ENCODE measurements at places on chromosomes 13 and 19.

DNA sequence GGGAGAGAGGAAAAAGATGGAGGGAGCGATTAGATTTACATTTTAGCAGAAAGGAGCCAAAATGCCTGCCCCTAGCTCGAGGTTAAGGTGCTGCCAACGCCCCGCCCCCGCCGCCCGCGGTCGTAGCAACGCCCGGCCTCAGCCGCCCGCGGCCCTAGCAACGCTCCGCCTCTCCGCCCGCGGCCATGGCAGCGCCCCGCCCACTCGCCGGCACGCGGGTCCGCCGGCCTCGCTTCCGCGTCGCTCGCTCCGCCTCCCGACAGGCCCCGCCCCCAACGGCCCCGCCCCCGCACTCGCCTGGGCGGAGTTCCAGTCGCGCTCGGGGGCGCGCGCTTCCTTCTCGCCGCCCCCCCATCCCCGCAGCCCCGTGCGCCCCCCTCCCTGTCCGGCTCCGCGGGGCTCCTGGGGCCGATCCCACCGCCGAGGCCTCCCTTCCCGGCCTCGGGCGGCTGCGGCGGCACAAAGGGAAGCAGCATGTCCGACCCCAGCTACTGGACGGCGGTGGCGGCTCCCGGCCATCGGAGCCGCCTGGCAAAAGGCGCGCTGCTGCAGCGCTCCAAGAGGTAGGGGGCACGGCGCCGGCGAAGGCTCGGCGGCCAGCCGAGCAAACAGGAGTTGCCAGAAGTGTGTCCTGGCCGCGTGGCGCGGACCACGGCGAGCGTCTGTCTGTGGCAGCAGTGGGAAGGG is 20.3 kb downstream of the MAST3 start:
- peak; percentile 87 for DNase-seq

GRCh38 chr19:53991224-53992113 is at the start of gene CACNG6:
TSS of gene CACNG6 (plus strand) at chr19:53991637. CDS start at chr19:53992878, 1,241 bp downstream.
- no peak for DNase-seq

GRCh38 chr19:590396-590745 is 690 bp downstream of the HCN2 start:
- no peak for DNase-seq

GRCh38 chr13:97308735-97309429 is 86.7 kb downstream of the MBNL2 start:
- no peak for DNase-seq

DNA sequence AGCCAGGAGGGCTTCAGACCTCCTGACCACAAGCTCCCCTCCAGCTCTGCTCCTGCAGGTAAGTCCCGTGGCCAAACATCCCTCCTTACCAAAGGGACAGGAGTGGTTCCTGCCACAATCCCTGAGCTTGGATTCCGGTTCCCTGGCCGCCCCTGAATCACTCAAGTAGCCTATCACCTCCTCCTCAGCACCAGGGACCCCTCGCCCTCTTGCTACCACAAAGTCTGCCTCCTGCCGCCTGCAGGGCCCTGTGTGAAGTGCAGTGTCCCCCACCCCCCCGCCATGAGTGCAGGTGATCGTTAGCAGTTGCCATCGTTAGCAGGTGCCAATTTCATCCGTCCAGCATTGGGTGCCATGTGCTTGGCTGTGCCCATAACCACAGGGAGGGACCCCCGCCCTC is 40.8 kb upstream of the RANBP3 start:
- no peak for DNase-seq

GRCh38 chr13:49297338-49297737 is 49.6 kb downstream of the CDADC1 start:
- no peak for DNase-seq

DNA sequence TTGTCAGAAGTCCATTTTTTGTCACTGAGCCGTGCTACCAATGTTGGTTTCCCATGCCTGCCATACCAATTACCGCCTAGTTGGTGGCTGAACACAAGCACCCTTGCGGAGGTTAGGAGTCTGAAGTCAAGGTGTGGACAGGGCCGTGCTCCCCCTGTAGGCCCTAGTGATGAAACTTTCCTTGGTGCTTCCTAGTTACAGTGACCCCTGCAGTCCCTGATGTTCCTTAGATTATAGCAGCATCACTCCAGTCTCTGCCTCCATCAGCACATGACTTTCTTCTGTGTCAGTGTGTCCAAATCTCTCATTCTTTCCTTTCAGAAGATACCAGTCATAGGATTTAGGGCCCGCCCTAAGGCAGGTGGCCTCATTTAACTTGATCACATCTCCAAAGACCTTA is 99.0 kb downstream of the MYO16 start:
- DNase-seq, result no peak

DNA sequence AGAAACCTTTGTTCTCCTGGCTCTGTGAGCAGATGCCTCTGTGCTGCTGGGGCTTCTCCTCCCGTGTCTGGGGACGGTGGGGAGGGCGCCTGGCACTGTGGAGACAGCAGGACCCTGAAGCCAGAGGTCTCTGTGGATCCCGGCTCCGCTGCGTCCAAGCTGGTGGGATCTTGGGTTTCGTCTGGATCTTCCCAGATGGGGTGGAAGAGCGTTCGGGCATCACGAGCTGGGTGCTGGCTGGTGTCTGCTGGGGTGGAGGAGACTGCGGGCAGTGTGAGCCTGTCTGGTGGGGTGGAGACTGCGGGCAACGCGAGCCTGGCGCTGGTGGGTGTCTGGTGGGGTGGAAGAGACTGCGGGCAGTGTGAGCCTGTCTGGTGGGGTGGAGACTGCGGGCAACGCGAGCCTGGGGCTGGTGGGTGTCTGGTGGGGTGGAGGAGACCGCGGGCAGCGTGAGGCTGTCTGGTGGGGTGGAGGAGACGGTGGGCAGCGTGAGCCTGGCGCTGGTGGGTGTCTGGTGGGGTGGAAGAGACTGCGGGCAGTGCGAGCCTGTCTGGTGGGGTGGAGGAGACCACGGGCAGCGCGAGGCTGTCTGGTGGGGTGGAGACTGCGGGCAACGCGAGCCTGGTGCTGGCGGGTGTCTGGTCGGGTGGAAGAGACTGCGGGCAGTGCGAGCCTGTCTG is 5.6 kb downstream of the TEX29 start:
- no peak for DNase-seq

DNA sequence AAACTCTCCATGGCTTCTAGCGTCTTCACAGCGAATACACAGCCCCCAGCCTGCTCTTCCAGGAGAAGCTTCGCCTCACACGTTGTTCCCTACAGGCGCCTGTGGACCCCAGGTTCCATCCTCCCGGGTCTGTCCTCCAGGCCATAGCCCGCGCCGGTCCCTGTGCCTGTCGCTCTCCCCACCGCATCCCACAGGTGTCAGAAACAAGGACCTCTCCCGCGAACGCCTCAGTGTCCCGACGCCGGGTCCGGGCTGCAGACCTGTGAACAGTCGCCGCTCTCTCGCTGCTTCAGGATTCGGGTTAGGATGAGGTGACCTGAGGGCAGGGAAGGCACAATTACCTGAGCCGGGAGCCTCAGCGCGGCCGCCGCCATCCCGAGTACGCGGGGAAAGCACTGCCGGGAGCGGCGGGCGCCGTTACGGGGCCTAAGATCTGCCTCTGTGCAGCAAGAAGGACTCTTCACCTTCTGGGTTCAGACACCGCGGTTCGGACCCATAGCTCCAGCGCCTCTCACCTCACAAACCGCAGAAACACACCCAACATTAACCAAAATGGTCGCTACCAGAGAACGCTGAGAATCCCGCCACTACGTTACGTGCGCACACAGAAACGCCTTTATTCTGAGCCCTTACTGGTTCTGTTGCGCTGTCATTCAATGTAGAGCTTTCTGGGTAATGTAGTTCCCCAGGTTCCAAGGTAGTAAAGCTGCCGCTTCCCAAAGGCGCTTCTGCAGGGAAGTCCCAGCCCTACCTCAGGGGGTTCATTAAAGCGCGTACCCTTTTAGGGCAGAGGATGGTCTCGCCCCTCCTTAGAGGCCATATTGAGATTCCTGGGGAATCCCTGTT is at the start of gene ZNF418:
Gene ZNF418, minus strand, starts transcription at position 583 of the 846 bp plus-strand sequence. CDS start 1,580 bp downstream, outside the sequence.
- peak; percentile 57 for DNase-seq

DNA sequence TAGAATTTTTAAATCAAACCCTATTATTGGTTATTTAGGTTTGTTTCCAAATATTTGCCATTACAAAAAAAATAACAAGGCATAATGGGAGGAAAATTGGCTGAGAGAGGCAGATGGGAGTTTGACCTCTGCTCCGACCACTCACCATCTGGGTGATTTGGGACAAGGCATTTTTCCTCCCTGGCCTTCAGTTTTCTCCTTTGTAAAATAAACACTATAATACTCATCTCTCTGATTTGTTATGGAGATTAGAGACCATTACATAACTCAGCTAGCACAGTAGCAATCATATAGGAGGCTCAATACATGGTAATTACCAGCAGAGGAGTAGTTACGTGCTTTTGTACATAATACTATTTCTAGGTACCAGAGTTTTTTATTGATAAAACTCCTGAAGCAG is 70.2 kb upstream of the STK24 start:
- no peak for DNase-seq

DNA sequence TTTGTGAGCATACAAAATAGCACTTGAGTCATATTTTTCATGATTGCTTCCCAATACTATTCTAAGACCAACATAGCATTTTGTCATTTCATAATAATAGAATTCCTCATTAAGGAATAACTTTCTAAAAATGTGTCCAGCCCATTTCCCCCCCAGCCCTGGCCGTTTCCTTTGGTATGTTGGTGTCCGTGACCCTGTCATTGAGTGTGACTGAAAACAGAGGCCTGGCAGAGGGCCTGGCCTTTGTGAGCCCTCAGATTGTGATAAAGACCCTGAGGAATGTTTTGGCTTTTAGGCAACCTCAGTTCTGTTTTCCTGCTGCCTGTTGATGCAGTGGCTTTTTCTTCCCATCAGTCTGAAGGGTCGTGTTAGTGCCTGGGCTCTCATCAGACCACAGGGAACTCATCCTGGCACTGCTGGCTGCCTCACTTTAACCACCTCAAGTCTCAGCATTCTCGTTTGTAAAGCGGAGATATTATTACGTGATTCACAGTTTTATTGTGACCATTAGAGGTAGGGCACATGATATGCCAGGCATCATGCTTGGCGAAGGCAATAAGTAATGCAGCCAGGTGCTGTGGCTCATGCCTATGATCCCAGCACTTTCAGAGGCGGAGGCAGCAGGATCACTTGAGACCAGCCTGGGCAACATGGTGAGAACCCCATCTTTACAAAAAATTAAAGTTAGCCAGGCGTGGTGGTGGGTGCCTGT is 13.8 kb downstream of the SPINT2 start:
- DNase-seq, result no peak

- no peak for DNase-seq
Measured at GRCh38 chr13:95258619-95259194, 42.5 kb downstream of the ABCC4 start.

DNA sequence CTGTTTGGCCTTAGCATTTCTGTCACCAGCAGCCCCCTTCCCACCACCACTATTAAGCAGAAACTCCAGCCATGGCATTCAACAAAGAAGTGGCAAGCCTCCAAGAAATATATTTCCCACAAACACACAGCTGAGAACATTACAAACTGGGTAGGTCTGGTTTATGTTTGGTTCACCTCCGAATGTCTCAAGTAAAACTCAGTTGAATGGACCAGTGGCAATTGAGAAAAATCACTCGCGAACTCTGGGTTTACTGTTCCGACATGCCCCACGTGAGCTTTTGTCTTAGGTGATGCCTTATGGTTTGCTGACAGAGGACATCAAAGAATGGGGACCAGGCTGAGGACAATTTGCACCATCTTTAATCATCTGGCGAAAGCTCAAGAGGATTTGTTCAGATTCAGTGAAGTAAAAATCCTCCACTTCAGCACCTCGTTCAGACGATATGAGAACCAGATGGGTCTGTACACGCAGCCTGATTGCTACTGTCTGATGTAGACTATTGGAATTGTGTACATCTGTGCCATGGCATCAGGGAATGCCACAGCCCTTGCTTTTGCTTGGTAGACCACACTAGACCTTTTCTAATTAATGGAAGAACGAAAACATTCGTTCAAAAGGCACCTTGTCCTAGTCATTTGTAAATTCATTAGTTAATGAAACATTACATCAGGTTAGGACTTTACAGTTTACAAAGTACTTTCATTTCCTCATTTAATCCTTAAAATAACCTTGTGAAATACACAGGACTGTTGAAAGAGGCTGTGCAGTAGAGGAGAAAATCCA is 59.4 kb downstream of the SLC10A2 start:
- DNase-seq, result no peak

DNA sequence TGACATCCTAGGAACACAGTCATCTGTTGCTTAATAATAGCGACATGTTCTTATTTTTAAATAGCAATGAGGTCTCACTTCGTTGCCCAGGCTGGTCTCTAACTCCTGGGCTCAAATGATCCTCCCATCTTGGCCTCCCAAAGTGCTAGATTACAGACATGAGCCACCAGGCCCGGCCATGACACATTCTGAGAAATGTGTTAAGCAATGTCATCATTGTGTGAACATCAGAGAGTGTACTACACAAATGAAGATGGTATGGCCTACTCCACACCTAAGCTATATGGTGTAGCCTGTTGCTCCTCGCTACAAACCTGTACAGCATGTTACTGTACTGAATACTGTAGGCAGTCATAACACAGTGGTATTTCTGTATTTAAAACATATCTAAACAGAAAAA is 24.6 kb upstream of the GARRE1 start:
- no peak for DNase-seq

- DNase-seq, result no peak
Measured at GRCh38 chr19:38977445-38978325, 2.1 kb upstream of the FBXO17 start.

- no peak for DNase-seq
Measured at GRCh38 chr13:109918179-109918711, 131.9 kb upstream of the IRS2 start.

GRCh38 chr13:110538632-110539031 is 22.9 kb downstream of the RAB20 start:
- no peak for DNase-seq

DNA sequence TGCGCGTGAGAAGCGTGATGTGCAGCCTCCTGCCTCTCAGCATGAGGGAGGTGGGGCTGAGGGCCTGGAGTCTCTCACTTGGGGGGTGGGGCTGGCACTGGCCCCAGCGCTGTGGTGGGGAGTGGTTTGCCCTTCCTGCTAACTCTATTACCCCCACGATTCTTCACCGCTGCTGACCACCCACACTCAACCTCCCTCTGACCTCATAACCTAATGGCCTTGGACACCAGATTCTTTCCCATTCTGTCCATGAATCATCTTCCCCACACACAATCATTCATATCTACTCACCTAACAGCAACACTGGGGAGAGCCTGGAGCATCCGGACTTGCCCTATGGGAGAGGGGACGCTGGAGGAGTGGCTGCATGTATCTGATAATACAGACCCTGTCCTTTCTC is 8.7 kb downstream of the CD177 start:
- DNase-seq, result no peak

DNA sequence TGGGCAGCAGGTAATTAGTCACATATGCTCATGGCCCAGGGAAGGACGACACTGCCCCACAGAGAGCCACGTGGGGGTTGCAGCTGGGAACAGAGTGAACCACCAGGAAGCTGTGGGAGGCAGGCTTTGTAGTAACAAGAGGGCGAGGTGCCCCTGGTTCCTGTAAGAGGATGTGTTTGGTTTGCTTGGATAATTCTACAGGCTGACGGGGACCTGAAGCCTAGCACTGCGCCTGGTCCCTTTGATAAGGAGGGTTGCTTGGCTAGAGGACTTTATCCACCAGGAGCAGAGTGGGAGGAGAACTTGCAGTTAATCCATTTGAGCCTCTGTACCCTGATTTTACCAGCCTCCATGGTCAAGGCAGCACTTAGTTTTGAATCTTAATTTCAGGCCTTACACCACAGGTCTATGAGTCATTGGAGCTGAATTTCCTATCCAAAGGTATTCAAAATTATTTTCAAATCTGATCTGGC is 67.4 kb upstream of the CLDN10 start:
- DNase-seq, result no peak

Measured in substantia nigra (tissue), 51 donors.